ENCODE measurements at places on chromosomes 2 and 18. TPM values are rescaled to one million over a fixed set of nuclear protein-coding genes. Genes with fewer than 3 reads are reported as not detected.

DNA sequence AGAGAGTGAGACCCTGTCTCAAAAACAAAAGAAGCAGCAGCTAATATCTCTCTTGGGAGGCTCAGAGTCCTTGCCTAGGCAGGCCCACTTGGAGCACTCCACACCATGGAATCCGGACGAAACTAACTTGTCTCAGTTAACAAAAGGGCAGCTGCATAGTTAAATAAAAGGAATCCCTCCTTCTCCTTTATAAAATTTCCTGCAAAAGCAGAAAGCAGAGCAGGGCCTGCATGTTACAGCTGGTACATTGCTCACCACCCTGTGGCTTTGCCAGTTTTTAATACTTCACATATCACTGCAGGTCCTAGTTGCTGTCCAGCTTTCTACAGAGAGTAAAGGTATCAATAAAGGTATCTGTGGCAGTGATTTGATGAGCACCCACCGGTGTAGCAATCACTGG, 93.6 kb downstream of the ASAP2 start:
- DNase-seq, result no peak
- no peak overlapping the region for H3K27ac ChIP-seq
- H3K27me3 ChIP-seq, result no peaks in the 10 kb centered on the region
- peaks cover 55% of the 10 kb centered on the region for H3K4me1 ChIP-seq

PER2 gene
- total RNA-seq, result 26.2 TPM

GTF3C2 gene
- 58.8 TPM for total RNA-seq

MARCO gene
- total RNA-seq, result 10.4 TPM

ASB18 gene
- not detected for total RNA-seq

DNA sequence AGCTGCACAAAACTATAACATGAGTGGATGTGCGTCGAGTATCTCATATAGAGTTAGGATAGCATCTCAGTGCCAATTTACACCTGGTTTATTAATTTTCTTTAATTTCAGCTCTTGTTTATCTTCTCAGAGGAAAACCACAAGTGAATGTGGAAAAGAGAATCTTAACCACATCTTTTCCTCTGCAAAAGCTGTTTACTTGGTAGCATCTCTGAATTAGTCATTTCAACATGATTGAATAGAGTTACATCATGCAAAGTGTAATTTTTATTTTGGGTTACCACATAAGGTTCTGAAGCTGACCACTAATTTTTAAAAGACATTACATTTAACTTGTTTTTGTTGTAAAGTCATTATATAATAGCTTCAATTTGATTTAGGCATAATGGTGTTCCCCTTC, 83.8 kb upstream of the FAM237A start:
- H3K36me3 ChIP-seq, result no peaks in the 10 kb centered on the region
- peaks cover 9% of the 10 kb centered on the region for H3K4me1 ChIP-seq
- H3K27me3 ChIP-seq, result no peaks in the 10 kb centered on the region
- no peak for DNase-seq
- H3K27ac ChIP-seq, result no peak overlapping the region

DNA sequence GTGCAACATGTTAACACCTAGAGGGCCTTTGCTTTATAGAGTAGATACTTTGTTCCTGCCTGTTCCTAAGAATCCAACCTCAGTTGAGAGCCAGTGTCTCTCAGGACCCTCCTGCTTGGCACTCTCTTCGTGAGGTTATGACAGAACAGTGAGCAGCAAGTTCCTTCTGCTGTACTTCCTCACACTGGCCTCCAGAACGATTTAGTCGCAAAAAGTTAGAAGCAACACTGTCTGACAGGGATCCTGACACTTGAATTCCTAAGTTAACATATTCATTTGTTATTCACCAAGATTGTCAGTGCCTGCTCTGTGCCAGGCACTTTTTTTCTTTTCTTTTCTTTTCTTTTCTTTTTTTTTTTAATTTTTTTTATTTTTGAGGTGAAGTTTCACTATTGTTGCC, 57.0 kb upstream of the ITM2C start:
- peaks cover 3% of the 10 kb centered on the region for H3K36me3 ChIP-seq
- H3K27ac ChIP-seq, result no peak overlapping the region
- no peak for DNase-seq

LRRC30 gene
- not detected for total RNA-seq

DNA sequence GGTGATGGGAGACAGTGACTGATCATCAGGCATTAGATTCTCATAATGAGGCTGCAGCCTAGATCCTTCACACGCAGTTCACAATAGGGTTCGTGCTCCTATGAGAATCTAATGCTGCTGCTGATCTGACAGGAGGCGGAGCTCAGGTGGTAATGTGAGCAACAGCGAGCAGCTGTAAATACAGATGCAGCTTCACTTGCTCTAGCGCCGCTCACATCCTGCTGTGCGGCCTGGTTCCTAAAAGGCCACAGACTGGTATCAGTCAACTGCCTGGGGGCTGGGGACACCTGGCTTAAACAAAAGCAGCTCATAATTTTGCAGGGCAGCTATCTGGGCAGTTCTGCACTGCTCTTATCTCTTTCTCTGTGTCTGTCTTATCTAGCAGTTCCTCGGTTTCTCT, 20.4 kb upstream of the CD226 start:
- H3K4me3 ChIP-seq, result no peak overlapping the region
- H3K4me1 ChIP-seq, result no peaks in the 10 kb centered on the region
- no peaks in the 10 kb centered on the region for H3K36me3 ChIP-seq

SERPINB7 gene
- total RNA-seq, result not detected

- no peak overlapping the region for H3K4me3 ChIP-seq
- H3K36me3 ChIP-seq, result no peaks in the 10 kb centered on the region
- peaks cover 85% of the 10 kb centered on the region for H3K4me1 ChIP-seq
- peak overlapping the region; percentile 83 for H3K27ac ChIP-seq
- no peaks in the 10 kb centered on the region for H3K27me3 ChIP-seq
These were observed 93.0 kb downstream of the COL6A3 start for GRCh38 chr2:237320801-237321560.

GRCh38 chr2:11752906-11753305, 6.5 kb downstream of the LPIN1 start:
- H3K36me3 ChIP-seq, result no peaks in the 10 kb centered on the region
- DNase-seq, result no peak
- H3K27ac ChIP-seq, result no peak overlapping the region

- no peaks in the 10 kb centered on the region for H3K27me3 ChIP-seq
- no peak for DNase-seq
- no peaks in the 10 kb centered on the region for H3K4me1 ChIP-seq
- H3K4me3 ChIP-seq, result no peak overlapping the region
- no peak overlapping the region for H3K27ac ChIP-seq
- H3K36me3 ChIP-seq, result no peaks in the 10 kb centered on the region
These were observed 508.6 kb downstream of the PARD3B start for GRCh38 chr2:205053827-205054410.

BCL2 gene
- 29.3 TPM for total RNA-seq

ANKRD30BL gene
- not detected for total RNA-seq

- no peak overlapping the region for H3K4me3 ChIP-seq
- no peaks in the 10 kb centered on the region for H3K4me1 ChIP-seq
- H3K36me3 ChIP-seq, result no peaks in the 10 kb centered on the region
- no peak overlapping the region for H3K27ac ChIP-seq
- no peak for DNase-seq
These were observed 7.4 kb upstream of the MTERF4 start for GRCh38 chr2:241109210-241110088.

PSD4 gene
- 16.9 TPM for total RNA-seq

LIMS3 gene
- total RNA-seq, result 43.6 TPM

LDAH gene
- total RNA-seq, result 19.8 TPM

DNA sequence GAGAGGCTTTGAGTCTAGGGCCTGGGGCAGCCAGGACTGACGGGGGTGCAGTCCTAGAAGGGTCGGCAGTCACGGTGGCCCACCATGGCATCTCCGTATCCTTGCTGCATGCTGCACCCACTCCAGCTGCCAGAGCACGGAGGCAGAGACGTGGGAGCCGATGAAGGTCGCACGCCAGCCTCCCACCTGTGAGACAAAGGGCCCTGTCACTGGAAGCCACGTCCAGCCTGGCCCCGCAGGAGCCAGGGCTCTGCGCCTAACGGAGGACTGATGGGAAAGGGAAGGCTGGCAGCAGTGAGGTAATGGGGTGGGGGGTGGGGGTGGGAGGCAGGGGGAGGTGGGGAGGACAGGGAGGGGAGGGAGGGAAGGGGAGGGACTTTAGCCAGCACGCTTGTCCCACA, 21.9 kb downstream of the ITM2C start:
- no peaks in the 10 kb centered on the region for H3K4me1 ChIP-seq
- DNase-seq, result no peak
- H3K27me3 ChIP-seq, result no peaks in the 10 kb centered on the region
- no peak overlapping the region for H3K4me3 ChIP-seq

DNA sequence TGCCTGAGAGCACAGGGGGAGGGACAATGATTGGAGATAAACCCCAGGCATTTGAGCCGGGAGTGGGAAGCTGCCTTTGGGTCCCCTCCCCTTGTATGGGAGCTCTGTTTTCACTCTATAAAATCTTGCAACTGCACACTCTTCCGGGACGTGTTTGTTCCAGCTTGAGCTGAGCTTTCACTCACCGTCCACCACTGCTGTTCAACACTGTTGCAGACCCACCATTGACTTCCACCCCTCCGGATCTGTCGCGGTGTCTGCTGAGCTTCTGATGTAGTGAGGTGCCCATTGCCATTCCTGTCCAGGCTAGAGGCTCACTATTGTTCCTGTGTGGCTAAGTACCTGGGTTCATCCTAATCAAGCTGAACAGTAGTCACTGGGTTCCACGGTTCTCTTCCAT, 231.6 kb upstream of the CWC22 start:
- H3K36me3 ChIP-seq, result no peaks in the 10 kb centered on the region
- DNase-seq, result no peak
- no peaks in the 10 kb centered on the region for H3K27me3 ChIP-seq
- no peaks in the 10 kb centered on the region for H3K4me1 ChIP-seq
- H3K4me3 ChIP-seq, result no peak overlapping the region
- H3K27ac ChIP-seq, result no peak overlapping the region

CCNT2 gene
- total RNA-seq, result 49.6 TPM

DNA sequence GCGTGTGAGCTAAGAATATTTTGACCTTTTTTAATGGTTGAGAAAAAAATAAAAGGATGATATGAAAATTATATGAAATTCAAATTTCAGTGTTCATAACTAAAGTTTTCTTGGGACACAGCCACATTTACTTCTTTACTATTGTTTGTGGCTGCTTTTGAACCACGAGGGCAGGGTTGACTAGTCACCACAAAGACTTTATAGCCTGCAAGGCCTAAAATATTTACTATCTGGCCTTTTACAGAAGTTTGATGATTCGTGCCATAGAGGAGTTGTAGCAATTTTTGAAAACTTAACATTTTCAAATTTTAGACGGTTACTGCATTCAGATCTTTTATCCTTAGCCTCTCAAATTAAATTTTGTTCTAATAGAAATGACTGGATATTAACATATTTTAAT, 69.9 kb downstream of the LIMS1 start:
- peaks cover 12% of the 10 kb centered on the region for H3K4me1 ChIP-seq
- no peak overlapping the region for H3K4me3 ChIP-seq
- H3K36me3 ChIP-seq, result no peaks in the 10 kb centered on the region
- H3K27me3 ChIP-seq, result no peaks in the 10 kb centered on the region
- no peak for DNase-seq
